ENCODE measurements at places on chromosomes 16 and 17. TPM values are rescaled to one million over a fixed set of nuclear protein-coding genes. Genes with fewer than 3 reads are reported as not detected.

DNA sequence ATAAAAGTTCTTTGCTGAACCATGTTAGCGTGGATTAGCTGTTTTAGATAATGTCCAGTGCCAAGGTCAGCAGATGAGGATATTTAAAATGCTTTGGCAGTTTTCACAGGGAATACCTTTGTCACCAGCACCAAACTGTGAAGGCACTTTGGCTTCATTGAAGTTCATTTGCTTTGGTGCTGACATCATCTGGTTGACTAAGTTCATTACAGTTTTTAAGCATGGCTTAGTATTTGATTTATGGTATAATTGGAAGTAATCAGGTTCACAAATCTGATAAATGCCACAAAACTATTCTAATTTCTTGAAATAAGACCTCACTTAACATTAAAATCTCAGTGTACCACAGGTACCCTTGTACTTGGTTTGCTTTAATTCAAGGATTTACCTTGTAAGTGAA, 4.3 kb downstream of the GID4 start:
- H3K4me3 ChIP-seq = no peak overlapping the region
- H3K36me3 ChIP-seq = peaks cover 6% of the 10 kb centered on the region
- no peaks in the 10 kb centered on the region for H3K27me3 ChIP-seq
- no peak for DNase-seq
- peaks cover 34% of the 10 kb centered on the region for H3K4me1 ChIP-seq
- no peak overlapping the region for H3K27ac ChIP-seq

DNA sequence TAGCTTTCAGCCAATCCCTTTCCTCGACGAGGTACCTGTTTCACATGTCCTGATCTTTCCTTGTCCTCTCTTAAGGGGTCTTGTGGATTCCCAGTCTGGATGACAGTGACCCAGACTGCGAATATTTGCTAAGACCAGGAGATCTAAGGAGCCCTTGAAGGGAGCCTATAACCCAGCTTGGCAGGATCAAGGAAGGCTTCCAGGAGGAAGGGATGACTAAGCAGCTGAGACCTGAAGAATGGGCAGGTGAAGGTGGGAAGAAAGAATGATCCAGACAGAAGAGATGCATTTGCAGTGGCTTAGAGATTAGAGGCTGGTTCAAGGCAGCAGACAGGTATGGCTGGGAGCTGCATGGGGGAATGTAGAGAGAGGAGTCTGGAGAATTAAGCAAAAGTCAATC, 1.9 kb upstream of the PDK2 start:
- DNase-seq = no peak
- no peaks in the 10 kb centered on the region for H3K27me3 ChIP-seq
- H3K4me1 ChIP-seq = peaks cover 29% of the 10 kb centered on the region
- peaks cover 22% of the 10 kb centered on the region for H3K36me3 ChIP-seq

Gene GUCY2D
- not detected for total RNA-seq

Gene KRT24
- total RNA-seq = not detected

Gene FAM171A2
- 14.8 TPM for total RNA-seq

- H3K36me3 ChIP-seq = no peaks in the 10 kb centered on the region
- no peak for DNase-seq
- H3K4me1 ChIP-seq = no peaks in the 10 kb centered on the region
- no peak overlapping the region for H3K27ac ChIP-seq
- H3K4me3 ChIP-seq = no peak overlapping the region
Measured at GRCh38 chr16:49355933-49356665, 17.5 kb upstream of the C16orf78 start.

- peak overlapping the region; percentile 99 for H3K27ac ChIP-seq
- H3K36me3 ChIP-seq = peaks cover 5% of the 10 kb centered on the region
- peaks cover 87% of the 10 kb centered on the region for H3K4me1 ChIP-seq
- H3K4me3 ChIP-seq = peak overlapping the region; percentile 96
Measured at GRCh38 chr16:86577314-86577971, 906 bp upstream of the FOXL1 start.

GRCh38 chr16:20382202-20382948, 22.2 kb downstream of the PDILT start:
- H3K27me3 ChIP-seq = peaks cover 16% of the 10 kb centered on the region
- no peaks in the 10 kb centered on the region for H3K36me3 ChIP-seq
- no peak for DNase-seq
- H3K4me3 ChIP-seq = no peak overlapping the region
- peaks cover 8% of the 10 kb centered on the region for H3K4me1 ChIP-seq
- no peak overlapping the region for H3K27ac ChIP-seq

Gene ANTKMT
- 31.6 TPM for total RNA-seq

DNA sequence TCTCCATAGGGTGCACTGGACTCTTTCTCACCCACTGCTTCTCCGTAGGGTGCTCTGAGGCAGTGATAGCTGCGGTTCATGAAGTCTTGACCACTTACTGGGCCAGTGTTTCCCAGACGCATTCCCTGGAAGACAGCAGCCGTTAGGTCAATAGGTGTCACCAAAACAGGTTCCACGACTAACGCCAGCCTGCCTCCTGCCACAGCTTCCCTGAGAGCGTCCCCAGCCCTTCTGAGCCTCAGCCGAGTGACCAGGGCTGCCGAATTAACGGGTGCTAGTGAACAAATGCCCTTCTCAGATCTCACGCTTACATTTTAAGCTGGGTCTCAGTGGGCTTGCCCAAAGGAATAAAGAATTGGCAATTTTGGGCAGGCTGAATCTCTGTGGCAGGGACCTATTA, 188.7 kb upstream of the TNRC6C start:
- peaks cover 17% of the 10 kb centered on the region for H3K27me3 ChIP-seq
- no peak overlapping the region for H3K4me3 ChIP-seq

Gene SSTR5
- not detected for total RNA-seq

Gene IGSF6
- total RNA-seq = not detected

- peak overlapping the region; percentile 20 for H3K4me3 ChIP-seq
- peaks cover 49% of the 10 kb centered on the region for H3K4me1 ChIP-seq
- H3K27me3 ChIP-seq = no peaks in the 10 kb centered on the region
- H3K36me3 ChIP-seq = peaks cover 5% of the 10 kb centered on the region
- DNase-seq = no peak
- H3K27ac ChIP-seq = peak overlapping the region; percentile 95
Measured at GRCh38 chr16:72291531-72291981, 119.6 kb upstream of the PMFBP1 start.

Gene KIAA0513
- 10.4 TPM for total RNA-seq

Gene RPL19
- 1,035 TPM for total RNA-seq

GRCh38 chr17:8125154-8125946, 1.4 kb upstream of the HES7 start:
- no peaks in the 10 kb centered on the region for H3K36me3 ChIP-seq
- no peak for DNase-seq
- H3K4me1 ChIP-seq = peaks cover 53% of the 10 kb centered on the region
- H3K27me3 ChIP-seq = peaks cover 2% of the 10 kb centered on the region
- peak overlapping the region; percentile 96 for H3K27ac ChIP-seq
- peak overlapping the region; percentile 92 for H3K4me3 ChIP-seq

Gene ANKRD40CL
- not detected for total RNA-seq

Gene PAQR4
- total RNA-seq = 15.9 TPM

DNA sequence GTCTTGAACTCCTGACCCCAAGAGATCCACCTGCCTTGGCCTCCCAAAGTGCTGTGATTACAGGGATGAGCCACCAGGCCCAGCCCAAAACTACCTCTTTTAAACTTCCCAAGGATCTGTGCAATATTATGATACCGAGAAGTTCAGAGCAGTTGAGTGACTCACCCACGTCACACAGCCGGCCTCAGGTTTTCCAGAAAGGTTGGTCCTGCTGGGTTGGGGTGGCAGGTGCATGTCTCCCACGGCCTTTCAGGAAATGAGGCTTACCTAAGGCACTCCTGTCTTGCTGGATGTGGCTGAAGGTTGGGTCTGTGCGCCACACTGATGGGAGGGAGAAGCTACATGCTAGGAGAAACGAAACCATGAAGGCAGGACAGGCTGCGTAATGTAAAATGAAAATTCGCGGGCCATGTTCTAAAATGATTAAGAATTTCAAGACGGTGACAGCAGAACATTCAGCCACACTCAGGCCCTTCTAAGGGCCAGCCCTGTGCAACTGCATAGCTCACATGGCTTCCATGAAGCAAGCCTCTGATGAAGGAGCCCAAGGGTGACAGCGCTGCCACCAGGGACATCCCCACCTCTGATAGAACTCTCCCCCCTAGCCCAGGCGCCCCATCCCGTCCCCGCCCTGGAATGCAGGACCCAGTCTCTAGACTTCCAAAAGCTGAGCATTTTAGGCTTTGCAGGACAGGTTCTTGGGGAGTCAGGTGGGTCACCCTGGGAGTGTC, 6.6 kb upstream of the GLIS2 start:
- H3K27me3 ChIP-seq = no peaks in the 10 kb centered on the region
- peak overlapping the region; percentile 77 for H3K27ac ChIP-seq
- peaks cover 27% of the 10 kb centered on the region for H3K4me1 ChIP-seq
- no peak overlapping the region for H3K4me3 ChIP-seq

DNA sequence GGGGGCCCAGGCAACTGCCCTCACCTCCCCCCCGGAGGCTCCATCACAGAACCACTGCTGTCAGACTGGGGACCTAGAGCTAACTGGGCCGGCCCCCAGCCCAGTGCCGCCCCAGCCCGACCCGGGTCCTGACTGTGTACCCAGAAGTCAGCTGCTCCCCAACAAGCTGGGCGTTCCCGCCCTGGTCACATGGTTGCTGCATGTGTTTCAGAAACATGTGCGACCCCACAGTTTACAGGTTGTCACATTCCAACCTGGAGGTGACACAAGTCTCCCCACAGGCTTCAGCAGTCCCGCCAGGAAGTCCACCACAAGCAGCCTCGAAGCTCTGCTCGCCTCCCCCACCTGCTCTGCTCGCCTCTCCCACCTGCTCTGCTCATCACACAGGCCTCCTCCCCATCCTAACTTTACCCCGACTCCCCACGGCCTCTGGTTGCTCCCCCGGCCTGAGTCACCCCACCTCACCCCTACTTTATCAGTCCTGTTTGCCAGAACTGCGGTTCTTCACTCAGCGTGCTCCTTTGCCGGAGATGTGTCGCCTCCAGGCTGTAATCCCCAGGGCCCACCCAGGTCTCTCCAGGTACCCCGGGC, 968 bp downstream of the MRPL28 start:
- H3K27me3 ChIP-seq = no peaks in the 10 kb centered on the region
- DNase-seq = no peak
- H3K36me3 ChIP-seq = peaks cover 9% of the 10 kb centered on the region
- H3K4me1 ChIP-seq = peaks cover 11% of the 10 kb centered on the region

GRCh38 chr16:12429756-12430155, 373.9 kb downstream of the CPPED1 start:
- H3K27me3 ChIP-seq = no peaks in the 10 kb centered on the region
- H3K4me3 ChIP-seq = no peak overlapping the region

- peaks cover 2% of the 10 kb centered on the region for H3K27me3 ChIP-seq
- no peak overlapping the region for H3K4me3 ChIP-seq
- H3K36me3 ChIP-seq = no peaks in the 10 kb centered on the region
- no peak for DNase-seq
- no peak overlapping the region for H3K27ac ChIP-seq
- peaks cover 17% of the 10 kb centered on the region for H3K4me1 ChIP-seq
Measured at GRCh38 chr16:12646490-12647274, 157.0 kb downstream of the CPPED1 start.

- H3K4me1 ChIP-seq = peaks cover 2% of the 10 kb centered on the region
- no peaks in the 10 kb centered on the region for H3K36me3 ChIP-seq
- no peak overlapping the region for H3K27ac ChIP-seq
- DNase-seq = no peak
- H3K27me3 ChIP-seq = peaks cover 26% of the 10 kb centered on the region
- no peak overlapping the region for H3K4me3 ChIP-seq
Measured at GRCh38 chr16:57405097-57405496, 530 bp downstream of the CCL17 start.

DNA sequence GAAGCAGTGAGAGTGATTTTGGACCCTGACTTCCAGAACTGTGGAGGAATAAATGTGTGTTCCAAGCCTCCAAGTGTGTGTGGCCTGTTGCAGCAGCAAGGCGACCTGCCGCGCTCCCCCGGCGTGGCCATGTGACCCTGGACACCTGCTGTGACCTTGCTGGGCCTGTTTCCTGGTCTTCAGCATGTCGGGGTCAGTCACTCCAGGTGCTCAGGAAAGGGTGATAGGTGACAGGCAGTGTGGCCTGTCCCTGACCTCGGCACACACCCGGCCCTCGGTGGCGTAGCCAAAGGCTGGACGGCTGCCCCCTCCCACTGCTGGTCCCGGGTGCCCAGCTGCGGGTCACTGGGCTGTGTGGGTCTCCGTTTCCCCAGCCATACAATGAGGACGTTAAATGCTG, 31.8 kb upstream of the ZNF469 start:
- H3K4me3 ChIP-seq = no peak overlapping the region
- no peaks in the 10 kb centered on the region for H3K27me3 ChIP-seq
- H3K36me3 ChIP-seq = no peaks in the 10 kb centered on the region
- H3K4me1 ChIP-seq = no peaks in the 10 kb centered on the region
- peak; percentile 54 for DNase-seq

DNA sequence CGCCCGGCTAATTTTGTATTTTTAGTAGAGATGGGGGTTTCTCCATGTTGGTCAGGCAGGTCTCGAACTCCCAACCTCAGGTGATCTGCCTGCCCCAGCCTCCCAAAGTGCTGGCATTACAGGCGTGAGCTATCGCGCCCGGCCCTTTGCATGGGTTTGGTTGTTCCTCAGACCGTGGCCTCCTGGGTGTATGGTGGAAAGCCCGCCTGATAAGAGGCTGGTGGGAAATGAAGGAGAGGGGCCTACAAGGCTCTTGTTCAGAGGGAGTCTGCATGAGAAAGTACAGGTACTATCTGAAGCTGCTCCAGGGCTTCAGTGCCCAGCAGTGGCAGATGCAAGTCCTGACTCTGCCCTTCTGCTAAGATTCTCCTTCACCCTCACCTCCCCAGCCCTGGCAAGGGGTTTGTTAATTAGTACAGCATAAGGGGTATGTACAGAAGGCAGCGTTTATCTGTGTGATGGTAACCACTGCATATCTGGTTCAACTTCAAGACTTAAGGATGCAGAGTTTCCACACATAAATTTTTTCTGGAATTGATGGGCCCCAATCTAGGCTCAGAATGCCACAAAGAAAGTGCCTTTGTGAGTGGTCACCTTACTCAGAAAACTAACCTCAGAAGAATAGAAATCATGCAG, 24.2 kb downstream of the GRB7 start:
- no peak overlapping the region for H3K27ac ChIP-seq
- no peaks in the 10 kb centered on the region for H3K36me3 ChIP-seq

Gene FSCN2
- 4.1 TPM for total RNA-seq

GRCh38 chr16:85967111-85967510, 68.1 kb downstream of the IRF8 start:
- H3K27ac ChIP-seq = no peak overlapping the region
- peaks cover 49% of the 10 kb centered on the region for H3K27me3 ChIP-seq
- H3K4me3 ChIP-seq = no peak overlapping the region
- DNase-seq = no peak
- peaks cover 35% of the 10 kb centered on the region for H3K4me1 ChIP-seq
- no peaks in the 10 kb centered on the region for H3K36me3 ChIP-seq

Gene EME2
- total RNA-seq = 19.7 TPM

Gene KRT36
- not detected for total RNA-seq

DNA sequence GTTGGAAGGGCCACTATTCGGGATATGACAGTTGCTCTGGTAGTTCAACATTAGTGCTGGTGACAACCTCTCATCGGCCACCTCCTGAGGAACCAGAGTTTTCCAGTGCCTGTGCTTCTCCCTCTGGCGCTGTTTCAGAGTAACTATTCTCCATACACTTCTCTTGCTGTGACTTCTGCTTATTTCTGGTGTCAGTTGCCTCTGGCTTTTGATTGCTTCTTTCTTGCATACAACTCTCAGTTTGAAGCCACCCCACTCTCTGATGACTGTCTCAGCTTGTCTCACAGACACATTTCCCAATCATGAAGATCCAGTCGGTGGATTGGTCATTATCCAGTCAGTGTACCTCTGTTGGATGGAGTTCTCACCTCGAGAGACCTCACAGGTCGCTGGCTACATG, 3.4 kb upstream of the TM4SF5 start:
- H3K27me3 ChIP-seq = peaks cover 21% of the 10 kb centered on the region
- no peak overlapping the region for H3K27ac ChIP-seq
- no peaks in the 10 kb centered on the region for H3K36me3 ChIP-seq
- no peak for DNase-seq
- H3K4me1 ChIP-seq = no peaks in the 10 kb centered on the region
